ENCODE measurements at places on chromosomes 5 and 9.
A peak's percentile ranks its signal among the peaks of the same experiment; 100 is the strongest.

DNA sequence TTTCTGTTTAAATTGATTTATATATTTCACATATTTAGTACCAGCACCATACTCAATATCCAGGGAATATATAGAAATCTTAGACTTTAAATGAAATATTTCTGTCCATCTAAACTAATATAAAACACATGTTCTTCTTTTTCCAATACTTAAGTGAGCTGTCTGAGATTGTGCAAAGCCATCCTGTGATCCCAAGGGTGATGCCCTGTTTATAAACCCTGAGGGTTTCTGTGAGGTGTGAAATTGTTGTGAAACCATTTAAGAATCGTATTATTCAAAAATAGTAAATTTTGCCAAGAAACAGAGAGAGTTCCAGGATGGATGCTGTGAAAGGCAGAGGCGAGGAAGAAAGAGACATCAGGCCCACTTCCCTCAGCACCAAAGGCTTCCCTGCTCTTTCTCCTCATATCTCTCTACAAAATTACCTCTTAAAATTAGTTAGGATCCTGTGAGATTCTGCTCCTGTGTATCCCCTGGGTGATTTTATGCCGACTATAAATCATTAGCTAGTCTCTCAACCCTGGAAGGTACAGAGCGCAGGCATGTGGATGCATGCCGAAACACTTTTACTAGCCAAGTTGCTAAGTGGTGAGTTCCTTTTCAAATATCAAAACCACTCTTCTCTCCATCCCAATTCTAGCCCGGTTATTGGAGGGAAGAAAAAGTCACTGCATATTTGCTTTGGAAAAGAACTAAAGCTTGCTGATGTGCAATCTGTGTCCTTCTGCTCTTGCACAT, 183.0 kb downstream of the GLIS3 start:
- no peak for DNase-seq

- DNase-seq = no peak
Observed at GRCh38 chr9:5531101-5531882, 21.0 kb downstream of the PDCD1LG2 start.

DNA sequence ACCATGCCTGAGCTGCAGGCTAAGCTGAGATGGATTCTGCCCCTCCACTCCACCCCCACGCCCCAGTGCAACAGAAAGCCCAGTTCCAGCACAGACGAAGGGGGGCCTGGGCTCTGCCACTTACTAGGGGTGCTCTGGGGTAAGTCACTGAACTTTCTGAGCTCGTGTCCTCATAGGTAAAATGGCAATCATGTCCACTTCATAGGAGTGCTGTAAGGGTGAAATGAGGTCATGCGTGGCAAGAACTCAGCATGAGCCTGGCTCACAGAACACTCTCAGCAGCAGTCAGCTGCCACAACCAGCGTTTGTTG, 8.4 kb upstream of the PSD2 start:
- no peak for DNase-seq

DNA sequence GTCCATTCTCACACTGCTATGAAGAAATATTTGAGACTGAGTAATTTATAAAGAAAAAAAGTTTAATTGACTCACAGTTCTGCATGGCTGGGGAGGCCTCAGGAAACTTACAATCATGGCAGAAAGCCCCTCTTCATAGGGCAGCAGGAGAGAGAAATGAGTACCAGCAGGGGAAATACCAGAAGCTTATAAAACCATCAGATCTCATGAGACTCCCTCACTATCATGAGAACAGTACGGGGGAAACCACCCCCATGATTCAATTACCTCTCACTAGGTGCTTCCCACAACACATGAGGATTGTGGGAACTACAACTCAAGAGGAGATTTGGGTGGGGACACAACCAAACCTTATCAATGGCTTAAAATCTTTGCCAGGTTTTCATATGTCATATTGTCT, 20.3 kb upstream of the TENT4A start:
- DNase-seq = no peak

- DNase-seq = no peak
Observed at GRCh38 chr5:162067162-162067561, 411 bp upstream of the GABRG2 start.

DNA sequence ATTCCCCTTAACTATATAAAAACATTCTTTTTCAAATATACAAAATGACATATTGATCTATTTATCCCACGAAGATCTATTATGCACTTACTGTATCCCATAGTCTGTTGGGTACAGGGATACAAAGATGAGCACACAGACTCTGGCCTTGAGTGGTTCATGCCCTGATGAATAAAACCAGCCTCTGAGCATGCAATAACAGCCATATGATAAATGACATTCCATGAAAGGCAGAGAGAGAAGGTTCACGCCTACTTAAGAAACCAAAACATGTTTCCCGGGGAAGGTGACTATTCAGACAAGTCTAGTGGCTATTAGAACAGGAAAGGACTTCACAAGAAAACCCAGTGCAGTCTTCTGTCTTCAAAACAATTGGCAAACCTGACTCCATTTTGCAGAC, 406.2 kb upstream of the BRINP1 start:
- no peak for DNase-seq

DNA sequence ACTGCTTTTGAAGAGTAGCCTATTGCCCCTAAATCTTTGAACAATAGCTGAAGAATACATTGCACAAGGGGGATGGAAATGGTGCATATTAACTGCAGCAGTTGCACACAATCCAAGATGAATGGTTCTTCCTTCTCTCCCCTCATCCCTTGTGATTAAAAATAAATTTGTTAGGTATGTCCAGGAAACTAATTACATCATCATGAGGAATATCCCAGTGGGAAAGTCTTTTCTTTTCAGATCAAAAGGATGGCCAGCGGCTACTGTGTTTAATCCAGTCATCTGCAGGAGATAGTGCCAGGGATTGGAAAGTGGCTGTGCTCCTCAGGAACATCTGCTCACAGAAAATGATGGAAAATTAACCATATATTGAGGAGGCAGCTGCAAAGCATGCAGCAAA, 508.4 kb upstream of the SEMA6A start:
- no peak for DNase-seq

- no peak for DNase-seq
Observed at GRCh38 chr9:136353088-136353487, 10.5 kb downstream of the DNLZ start.

DNA sequence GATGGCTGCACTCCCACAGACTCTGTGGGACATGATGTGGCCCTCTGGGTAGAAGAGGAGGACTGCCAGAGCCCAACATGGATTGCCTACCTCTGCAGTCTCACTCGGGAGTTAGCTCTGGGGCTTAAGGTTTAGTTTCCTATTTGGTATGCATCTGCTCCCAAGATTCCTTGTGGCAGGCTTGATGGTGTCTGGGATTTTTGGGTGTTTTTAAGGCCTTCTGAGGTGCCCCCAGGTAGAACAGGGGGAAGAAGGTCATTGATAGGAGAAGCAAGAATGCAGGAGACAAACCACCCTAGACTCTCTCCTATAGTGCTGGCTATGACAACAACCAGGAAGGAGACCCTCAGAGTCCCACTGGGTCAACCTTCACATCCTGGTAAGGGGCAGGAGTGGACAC, 46.7 kb upstream of the CXCL14 start:
- no peak for DNase-seq

- peak; percentile 46 for DNase-seq
Observed at GRCh38 chr5:14424011-14424685, 157.4 kb upstream of the OTULINL start.

GRCh38 chr5:31860278-31860677, 221.3 kb downstream of the PDZD2 start:
- no peak for DNase-seq

GRCh38 chr5:78495800-78496199, 135.4 kb downstream of the SCAMP1 start:
- no peak for DNase-seq

GRCh38 chr5:38940230-38940858, 94.5 kb downstream of the OSMR start:
- DNase-seq = no peak

DNA sequence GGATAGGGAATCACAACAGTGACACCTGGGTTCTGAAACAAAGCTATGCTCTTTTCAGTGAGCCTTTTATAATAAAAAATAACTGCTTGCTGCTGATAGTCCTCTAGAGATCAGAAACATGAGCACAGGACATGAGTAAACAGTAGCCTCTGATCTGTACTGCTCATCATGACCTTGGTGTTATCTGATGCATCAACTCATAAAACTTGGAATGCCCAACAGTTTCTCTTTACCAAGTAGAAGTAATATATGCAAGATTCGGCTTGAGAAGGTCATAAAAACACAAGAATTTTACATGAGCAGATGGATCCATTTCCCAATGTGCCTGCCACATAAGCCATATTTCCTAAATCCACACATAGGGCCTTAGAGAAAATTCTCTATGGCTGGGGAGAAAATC, 318.3 kb upstream of the GRAMD2B start:
- no peak for DNase-seq

DNA sequence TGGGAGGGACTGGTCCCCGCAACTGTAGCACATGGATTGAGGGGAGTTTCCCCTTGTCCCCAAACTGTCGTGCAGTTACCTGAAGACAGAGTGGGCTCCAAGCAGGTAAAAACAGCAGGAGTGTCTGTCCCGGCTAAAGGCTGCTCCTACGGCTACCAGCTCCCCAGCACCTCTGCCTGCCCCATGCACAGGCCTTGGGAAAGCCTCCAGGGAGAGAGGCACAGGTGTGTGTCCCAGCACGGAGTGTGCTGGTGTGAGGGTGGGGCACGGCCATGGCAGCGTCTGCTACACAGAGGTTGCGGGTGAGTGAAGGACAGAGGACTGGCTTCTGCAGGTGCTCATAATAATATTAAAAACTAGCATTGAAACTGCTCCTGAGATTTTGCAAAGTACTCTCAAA, 30.4 kb downstream of the STC2 start:
- DNase-seq = no peak

DNA sequence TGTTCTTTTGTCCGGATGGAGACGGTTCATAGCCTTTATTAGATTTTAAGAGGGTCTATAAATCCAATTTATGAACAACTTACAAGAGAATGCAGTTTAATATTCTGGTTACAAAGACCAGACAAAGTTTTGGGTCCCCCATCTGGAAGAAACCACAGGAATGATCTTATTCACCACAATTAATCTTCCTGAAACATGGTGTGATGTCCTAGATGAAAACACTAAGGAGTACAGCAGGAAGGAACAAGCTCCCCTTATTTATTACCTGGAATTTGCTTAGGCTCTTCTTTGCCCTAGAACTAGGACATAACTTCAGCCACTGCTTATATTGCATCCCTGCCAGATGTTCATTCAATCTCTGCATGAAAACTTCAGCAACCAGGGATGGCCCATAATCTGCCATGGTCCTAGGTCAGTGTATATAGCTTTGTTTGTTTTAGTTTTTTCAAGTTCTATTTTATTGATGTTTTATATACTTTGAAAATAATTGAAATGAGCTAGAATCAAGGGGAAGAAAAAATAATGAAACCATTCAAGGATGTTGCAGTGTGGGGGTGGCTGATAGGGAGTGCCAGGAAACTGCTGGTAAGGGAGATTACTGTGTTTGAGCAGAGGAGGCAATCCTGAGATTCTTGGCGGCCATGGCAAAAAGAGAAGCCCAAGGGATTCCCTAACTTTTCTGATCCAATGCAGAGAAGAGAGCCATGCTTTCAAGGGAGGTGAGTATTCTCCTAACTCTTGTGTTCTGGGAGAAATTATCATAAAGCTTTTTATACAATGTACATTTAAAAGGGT, 16.8 kb downstream of the TXNDC8 start:
- DNase-seq = no peak

DNA sequence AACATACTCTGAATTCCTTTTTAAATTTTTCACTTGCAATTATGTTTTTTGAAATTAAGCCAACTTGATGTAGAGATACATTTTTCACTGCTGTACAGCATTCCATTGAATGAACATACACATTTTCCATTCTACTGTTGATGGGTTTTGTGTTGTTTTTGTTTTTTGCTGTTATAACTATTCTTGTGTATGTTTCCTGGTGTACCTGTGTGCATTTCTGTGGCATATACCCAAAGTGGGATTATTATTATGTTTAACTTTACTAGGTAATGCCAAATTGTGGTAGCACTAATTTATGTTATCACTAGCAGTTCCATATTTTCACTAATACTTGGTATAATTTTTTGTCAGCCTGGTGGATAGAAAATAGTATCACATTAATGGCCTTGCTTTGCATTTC, 2.7 kb downstream of the RFESD start:
- DNase-seq = no peak

DNA sequence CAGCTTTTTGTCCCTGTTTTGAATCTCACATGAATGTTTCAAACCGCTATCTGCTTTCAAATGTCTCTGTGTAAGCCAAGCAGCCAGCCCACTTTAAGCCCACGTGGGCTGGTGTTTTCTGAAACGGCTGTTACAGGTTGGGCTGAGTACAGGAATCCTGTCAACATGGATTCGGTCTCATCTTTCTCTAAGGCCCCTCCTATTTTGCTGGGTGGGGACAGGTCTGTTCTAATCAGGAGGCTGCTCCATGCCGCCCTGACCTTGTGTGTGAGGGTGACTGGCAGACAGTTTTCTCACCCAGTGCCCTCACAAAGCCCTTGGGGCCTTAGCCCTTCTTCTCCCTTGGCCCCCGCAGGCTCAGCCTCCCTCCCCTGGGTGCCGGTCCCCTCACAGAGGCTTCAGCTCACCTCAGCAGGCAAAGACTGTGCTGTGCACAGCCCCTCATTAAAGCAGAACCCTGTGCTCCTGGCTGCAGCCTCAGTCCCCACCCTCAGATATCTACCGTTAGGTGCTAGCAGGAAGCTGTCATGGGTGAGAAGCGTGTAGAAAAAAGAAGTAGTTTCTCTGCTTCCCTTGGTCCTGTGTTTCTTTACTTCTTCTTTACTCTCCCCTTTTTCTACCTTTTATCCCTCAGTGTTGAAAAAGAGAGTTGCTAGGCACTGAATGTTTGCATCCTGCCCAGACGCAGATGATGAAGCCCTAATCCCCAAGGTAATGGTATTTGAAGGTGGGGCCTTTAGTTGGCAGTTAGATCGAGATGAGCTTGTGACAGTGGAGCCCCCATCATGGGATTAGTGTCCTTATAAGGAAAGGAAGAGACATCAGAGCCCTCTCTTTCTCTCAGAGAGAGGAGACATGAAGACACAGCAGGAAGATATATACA, 205.7 kb downstream of the ADAMTS12 start:
- no peak for DNase-seq

- no peak for DNase-seq
Observed at GRCh38 chr9:94907264-94907936, 180.9 kb downstream of the AOPEP start.

- DNase-seq = no peak
Observed at GRCh38 chr9:110891760-110892159, 146.5 kb downstream of the LPAR1 start.

GRCh38 chr9:26331223-26331622, 561.4 kb downstream of the CAAP1 start:
- no peak for DNase-seq

GRCh38 chr5:160887780-160888179, 35.8 kb upstream of the ATP10B start:
- no peak for DNase-seq

Measured in stimulated activated naive CD8-positive, alpha-beta T cell treated with anti-CD3 and anti-CD28 coated beads, Interleukin-15, Interleukin-2, amounts not matched to agents 100 U/mL and 50 U/mL, for 24 hours (primary cell).